EH (cell line): ENCODE measurements at places on chromosomes 5 and 9.

- DNase-seq = no peak
These were observed 310.9 kb downstream of the BNC2 start for GRCh38 chr9:16559418-16560188.

- no peak for DNase-seq
These were observed 11.9 kb upstream of the ZNF366 start for GRCh38 chr5:72519111-72519510.

GRCh38 chr5:113084402-113085083 is 107.9 kb downstream of the DCP2 start:
- no peak for DNase-seq

DNA sequence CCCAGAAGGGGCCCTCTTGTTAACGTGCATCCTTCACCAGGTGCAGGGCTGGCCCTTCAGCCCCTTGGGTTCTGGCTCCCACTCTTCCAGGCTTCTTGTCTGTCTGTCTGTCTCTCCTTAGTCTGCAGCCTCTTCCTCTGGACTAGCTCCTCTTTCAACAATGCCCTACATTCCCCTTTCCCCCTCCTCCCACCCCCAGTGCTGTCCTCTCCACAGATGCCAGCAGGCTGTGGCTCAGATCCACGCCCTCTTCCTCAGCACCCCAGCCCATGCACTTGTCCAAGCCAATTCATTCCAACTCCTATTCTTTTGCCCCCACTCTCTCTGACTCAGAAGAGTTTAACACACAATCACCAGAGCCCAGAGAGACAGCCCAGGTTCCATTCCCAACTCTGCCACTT is 45.2 kb upstream of the ALDH1B1 start:
- no peak for DNase-seq

- DNase-seq = peak; percentile 56
These were observed 16.2 kb upstream of the NDUFB6 start for GRCh38 chr9:32589083-32589723.

- peak; percentile 65 for DNase-seq
These were observed 345.2 kb downstream of the GLIS3 start for GRCh38 chr9:3954331-3955304.

DNA sequence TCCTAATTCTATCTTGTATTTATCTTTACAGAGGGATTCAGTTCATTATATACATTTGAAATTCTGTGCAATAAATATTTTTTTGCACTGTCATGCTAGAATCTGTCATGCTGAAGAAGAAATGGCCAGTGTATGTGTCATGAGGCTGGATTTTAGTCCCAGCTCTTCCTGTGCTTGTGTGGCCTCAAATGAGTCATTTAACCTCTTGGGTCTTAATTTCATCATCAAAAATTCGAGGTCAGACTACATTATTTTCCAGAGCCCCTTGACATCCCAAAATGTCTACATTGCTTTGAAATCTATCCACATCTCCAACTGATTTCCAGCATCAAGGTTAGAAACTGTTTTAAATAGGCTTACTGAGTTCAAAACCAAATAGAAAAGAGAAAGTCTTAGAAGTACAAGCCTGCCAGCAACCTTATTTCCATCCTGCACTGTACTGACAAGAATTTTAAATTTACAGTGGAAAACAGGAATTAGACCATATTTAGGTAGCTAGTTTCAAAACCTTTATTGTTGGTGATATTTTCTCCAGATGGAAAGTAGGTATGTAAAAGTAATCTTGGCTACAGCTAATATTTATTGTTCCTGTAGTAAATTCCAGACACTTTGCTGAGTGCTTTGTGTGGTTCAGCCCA is 96.7 kb upstream of the MAMDC2 start:
- DNase-seq = peak; percentile 94

DNA sequence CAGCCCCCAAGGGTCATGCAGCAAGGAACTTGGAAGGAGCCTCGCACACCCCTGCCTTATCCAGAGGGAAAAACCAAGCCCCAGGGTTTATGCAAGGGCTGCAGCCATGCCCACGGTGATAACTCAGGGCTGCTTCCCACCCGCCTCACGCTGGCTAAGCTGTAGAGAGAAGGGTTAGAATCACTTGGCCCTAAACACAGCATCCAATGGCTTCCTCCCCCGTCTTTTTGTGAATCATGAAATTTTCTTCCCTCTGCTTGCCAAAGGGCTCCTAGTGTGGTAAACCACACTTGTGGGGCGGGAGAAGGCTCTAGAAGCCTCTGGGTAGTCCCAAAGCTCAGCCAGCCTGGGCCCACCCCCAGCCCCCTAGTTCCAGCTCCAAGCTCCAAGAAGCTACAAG is 55.9 kb upstream of the ORM1 start:
- peak; percentile 50 for DNase-seq

DNA sequence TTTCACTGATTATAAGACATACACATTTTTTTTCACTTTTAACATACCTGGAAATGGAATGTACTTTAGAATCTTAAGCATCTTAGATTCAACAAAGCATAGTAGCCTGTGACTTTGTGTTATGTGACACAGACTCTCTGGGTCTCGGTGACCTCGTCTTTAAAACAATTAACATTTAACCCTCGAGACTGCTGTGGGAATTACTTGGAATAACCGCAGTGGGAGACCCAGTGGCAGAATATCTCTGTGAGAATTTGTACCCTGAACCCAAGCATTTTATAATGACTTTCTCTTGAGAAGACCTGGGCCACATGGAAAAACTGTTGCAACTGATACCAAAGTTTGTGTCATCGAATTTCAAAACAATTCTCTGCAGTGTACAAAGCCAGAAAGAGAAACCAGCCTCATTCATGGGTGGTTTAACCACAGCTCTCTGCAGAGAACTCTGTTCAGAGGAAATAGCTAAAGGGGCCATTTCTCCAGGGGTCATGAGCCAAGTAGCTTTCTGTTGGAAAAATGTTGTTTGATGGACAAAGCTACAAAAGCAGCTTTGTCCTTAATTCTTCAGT is 10.0 kb upstream of the RETREG1 start:
- no peak for DNase-seq

GRCh38 chr5:2178528-2178927 is 295.8 kb upstream of the IRX4 start:
- no peak for DNase-seq

- DNase-seq = no peak
These were observed 189.7 kb downstream of the GNAQ start for GRCh38 chr9:77841739-77842386.

DNA sequence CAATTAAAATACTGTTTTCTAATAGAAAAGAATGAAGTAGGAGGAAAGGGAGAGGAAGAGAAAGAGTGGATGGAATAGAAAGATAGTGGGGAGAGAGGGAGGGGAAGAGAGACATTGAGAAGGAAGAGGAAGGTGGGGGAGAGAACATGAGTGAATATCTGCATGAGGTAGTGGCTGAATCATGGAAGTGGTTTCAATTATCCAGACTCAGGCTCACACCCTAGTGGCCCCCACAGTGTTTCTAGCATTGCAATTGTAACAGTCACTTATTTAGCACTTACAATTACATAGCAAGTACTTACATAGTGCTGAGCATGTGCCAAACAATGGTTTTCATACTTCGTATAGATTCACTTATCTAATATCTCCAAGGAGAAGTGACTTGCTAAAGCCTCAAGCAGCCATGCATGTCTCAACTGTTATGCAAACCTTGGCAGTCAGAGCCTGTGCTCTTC is 72.7 kb downstream of the CAST start:
- DNase-seq = peak; percentile 42

GRCh38 chr9:91946653-91947488 is 3.2 kb downstream of the ROR2 start:
- DNase-seq = no peak

GRCh38 chr5:14155075-14155474 is 11.9 kb downstream of the TRIO start:
- DNase-seq = no peak

DNA sequence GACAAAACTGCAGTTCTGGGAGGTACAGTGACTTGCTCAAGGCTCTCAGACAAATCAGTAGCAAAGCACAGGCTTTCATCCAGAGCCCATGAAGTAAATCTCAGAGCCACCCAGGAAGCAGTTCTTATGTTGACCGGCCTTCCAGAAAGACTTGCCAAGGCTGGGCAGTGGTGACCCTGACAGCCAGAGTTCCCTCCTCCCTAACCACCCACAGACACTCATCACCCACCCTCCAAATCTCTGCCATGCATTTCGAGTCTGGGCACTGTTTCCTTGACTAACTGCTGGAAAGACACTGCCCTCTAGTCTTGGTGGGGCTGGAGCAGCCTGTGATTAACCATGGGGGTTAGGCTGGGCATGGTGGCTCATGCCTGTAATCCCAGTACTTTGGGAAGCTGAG is 21.5 kb downstream of the NEURL1B start:
- DNase-seq = no peak

- no peak for DNase-seq
These were observed 489.3 kb downstream of the ANXA1 start for GRCh38 chr9:73640971-73641370.

DNA sequence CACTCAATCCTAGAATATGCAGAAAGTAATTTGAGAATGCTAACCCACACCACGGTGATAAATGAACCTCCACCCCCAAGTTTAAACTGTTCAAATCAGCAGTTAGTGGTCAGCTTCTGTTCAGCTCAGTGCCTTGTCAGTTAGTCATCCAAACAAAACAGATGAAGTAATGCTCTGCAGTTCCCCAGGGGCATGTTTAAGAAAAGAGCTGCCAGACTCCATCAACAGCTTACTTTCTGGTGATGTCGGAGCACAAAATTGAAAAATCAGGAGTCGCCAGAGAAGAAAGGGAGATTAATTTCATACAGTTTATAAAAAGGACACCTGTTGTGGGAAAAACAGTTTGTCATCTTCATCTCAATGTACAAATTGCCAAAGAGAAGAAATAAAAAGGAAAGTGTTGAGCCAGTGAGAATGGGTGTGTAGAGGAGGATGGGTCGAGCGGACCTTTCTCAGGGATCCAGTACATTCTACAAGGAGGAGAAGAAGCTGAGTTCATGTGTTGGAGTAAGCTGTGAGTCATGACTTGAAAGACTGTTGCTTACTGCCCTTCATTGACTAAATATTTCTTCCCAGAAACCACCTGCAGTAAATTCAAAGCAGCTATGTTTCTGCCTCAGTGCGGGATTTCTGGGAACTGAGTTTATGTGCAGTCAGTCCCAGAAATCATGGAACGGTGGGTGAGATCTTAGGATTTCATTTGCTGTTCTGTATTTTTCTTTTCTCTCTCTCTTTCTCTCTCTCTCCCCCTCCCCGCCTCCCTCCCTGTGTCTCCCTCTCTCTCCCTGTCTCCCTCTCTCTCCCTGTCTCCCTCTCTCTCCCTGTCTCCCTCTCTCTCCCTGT is 13.7 kb downstream of the TRIO start:
- DNase-seq = peak; percentile 98

GRCh38 chr9:18890372-18890771 is 142.6 kb downstream of the SAXO1 start:
- DNase-seq = peak; percentile 30

DNA sequence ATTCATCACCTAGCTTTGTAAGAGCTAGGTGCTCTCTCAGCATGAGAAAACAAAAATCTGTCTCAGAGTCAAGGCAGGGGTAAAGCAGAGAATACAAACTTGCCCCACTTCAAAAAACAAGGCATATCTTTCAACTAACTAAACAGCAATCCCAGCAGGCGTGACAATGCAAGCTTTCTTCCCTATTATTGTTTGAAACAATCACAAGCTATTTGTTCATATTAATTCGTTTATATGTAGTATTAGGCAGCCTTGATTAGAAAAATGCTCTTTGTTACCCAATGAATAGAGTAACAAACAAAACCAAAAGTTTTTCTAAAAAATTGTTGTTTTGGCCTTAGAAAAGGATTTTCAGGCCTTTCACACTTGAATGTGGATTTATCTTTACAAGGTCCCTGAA is 71.1 kb downstream of the LPAR1 start:
- DNase-seq = no peak

GRCh38 chr5:20300110-20300509 is 312.1 kb upstream of the CDH18 start:
- no peak for DNase-seq

- DNase-seq = no peak
These were observed 2.2 kb downstream of the LRRTM2 start for GRCh38 chr5:138872841-138873465.

- DNase-seq = no peak
These were observed 86.3 kb upstream of the C9orf72 start for GRCh38 chr9:27659571-27659970.

- peak; percentile 67 for DNase-seq
These were observed 61.6 kb upstream of the ANGPTL2 start for GRCh38 chr9:127183814-127184582.

- DNase-seq = peak; percentile 67
These were observed 182.6 kb upstream of the GNA14 start for GRCh38 chr9:77830618-77831285.

- DNase-seq = peak; percentile 2
These were observed 49.4 kb downstream of the TRPM6 start for GRCh38 chr9:74838351-74838750.

DNA sequence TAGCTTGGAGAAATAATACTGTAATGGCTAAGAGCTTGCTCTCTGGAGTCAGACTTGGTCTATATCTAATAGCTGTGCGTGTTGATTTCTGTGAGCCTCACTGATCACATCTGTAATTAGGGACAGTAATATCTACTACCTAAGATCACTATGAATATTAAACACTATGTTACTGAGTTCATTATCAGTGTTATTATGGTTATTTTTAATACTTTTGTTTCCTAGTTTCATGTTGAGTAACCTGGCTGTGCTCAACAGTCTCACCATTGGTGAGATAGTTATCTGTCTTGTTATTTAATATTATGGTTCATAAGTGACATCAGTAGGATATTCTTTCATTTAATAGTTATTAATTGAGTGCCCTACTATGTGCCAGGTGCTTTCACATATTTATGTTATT is 22.4 kb upstream of the CAVIN4 start:
- DNase-seq = no peak

DNA sequence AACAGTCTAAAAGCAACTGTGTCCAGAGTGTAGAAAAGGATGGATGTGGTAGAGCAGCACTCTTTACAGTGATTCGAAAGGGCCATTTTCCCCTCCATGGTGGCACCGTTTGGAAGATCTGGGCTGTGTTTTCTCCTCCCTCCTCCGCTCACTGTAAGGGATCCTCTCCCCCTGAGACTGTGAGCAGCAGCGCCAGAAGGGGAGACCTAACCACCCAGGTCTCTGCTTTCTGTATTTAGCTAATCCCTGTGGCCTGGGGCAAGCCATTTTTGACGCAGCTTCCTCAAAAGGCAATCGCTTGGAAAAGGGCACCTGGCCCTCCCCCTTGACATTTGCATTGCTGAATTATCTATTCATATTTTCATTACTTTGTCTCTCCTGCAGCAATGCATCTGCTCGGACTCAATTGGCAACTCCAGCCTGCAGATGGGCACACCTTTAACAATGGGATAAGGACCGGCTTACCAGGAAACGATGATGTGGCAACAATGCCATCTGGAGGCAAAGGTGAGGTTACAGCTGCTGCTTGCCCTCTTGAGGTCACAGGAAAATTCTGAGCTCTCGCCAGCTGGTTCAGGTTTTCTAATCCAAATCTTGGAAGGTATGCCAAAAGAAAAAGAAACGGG is 244.3 kb upstream of the WWC1 start:
- DNase-seq = peak; percentile 49

GRCh38 chr5:107524111-107524510 is 146.6 kb downstream of the EFNA5 start:
- no peak for DNase-seq

- peak; percentile 31 for DNase-seq
These were observed 75.0 kb downstream of the NR2F1 start for GRCh38 chr5:93658044-93658443.

GRCh38 chr5:172769616-172770373 is 1.2 kb downstream of the DUSP1 start:
- DNase-seq = peak; percentile 54

GRCh38 chr9:87122947-87123685 is 175.8 kb upstream of the GAS1 start:
- DNase-seq = peak; percentile 94

GRCh38 chr9:93012963-93013855 is 45.3 kb upstream of the SUSD3 start:
- DNase-seq = no peak

- no peak for DNase-seq
These were observed 290.3 kb downstream of the EBF1 start for GRCh38 chr5:158809310-158809850.
